ENCODE measurements at places on chromosomes 1 and 21.
A peak's percentile ranks its signal among the peaks of the same experiment; 100 is the strongest.

DNA sequence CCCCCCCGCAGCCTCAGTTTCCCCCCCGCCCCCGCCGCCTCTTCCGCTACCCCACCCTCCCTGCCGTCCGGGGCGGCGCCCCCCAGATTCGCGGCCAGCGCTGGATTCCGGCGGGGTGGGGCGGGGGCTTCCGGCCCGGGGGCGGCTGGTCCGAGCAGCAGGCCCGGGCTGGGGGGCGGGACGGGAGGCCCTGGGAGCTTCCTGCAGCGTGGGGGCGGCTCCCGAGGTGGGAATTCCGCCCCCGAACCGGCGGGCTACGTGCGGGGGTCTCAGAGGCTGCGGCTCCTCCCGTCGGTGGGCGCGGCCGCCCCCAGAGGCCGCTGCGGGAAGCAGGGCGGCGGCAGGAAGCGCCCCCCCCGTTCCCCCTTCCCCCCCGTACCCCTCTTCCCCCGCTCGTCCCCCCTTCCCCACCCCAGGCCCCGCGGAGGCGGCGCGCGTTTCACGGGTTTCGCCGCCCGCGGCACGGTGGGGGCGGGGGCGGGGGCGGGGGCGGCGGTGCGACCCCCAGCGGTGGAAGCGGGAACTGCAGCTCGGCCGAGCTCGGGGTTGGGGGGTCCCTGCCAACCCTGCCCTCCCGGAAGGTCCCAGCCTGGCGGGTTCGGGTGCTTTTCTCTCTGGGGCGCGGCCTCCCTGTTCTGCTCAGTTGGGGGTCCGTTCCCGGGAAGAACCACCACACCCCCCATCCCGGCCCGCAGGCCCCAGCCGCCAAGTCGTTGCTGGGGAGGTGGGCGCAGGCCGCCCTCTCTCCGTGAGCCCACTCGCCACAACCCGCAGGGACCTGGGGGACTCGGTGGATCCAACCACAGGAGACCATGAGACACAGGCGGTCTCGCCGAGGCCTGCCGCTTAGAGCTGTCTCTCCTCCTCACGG lies 76.3 kb downstream of the MORN1 start:
- H3K36me3 ChIP-seq, result no peaks in the 10 kb centered on the region
- peak overlapping the region; percentile 23 for H3K4me3 ChIP-seq
- H3K27me3 ChIP-seq, result peaks cover 4% of the 10 kb centered on the region
- peak; percentile 77 for DNase-seq
- H3K27ac ChIP-seq, result peak overlapping the region; percentile 79

- H3K27ac ChIP-seq, result no peak overlapping the region
- peaks cover 7% of the 10 kb centered on the region for H3K4me1 ChIP-seq
- H3K36me3 ChIP-seq, result peaks cover 19% of the 10 kb centered on the region
- no peak for DNase-seq
- no peak overlapping the region for H3K4me3 ChIP-seq
Observed at GRCh38 chr1:172429331-172430127, 9.0 kb downstream of the C1orf105 start.

GRCh38 chr1:45802343-45803298 lies 791 bp upstream of the MAST2 start:
- H3K4me3 ChIP-seq, result peak overlapping the region; percentile 92
- peak; percentile 27 for DNase-seq
- H3K27me3 ChIP-seq, result peaks cover 8% of the 10 kb centered on the region
- H3K27ac ChIP-seq, result peak overlapping the region; percentile 88

DNA sequence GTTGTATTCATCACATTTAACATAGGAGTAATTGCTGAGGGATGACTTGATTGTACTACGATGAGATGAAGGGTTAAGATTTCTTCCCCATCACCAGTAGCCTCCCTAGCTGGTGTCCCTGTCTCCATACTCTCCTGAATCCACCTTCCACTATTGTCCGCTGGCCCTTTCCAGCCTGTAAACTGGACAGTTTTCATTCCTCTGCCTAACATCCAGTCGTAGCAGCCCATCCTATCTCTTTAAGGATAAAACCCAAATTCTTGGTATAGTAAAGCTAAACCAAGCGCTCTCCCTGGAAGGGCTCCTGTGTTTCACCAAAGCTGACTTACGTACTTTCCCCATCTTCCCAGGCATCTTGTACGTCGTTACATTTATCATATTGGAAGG lies 670 bp downstream of the COX20 start:
- DNase-seq, result no peak
- peak overlapping the region; percentile 97 for H3K4me3 ChIP-seq
- peaks cover 38% of the 10 kb centered on the region for H3K36me3 ChIP-seq
- no peaks in the 10 kb centered on the region for H3K27me3 ChIP-seq

GRCh38 chr1:114756949-114757454 lies 782 bp downstream of the CSDE1 start:
- H3K4me1 ChIP-seq, result peaks cover 47% of the 10 kb centered on the region
- H3K4me3 ChIP-seq, result peak overlapping the region; percentile 96
- H3K36me3 ChIP-seq, result peaks cover 7% of the 10 kb centered on the region

GRCh38 chr1:9451081-9451480 lies 88.2 kb upstream of the SLC25A33 start:
- peaks cover 6% of the 10 kb centered on the region for H3K27me3 ChIP-seq
- DNase-seq, result no peak
- H3K4me1 ChIP-seq, result peaks cover 94% of the 10 kb centered on the region
- no peaks in the 10 kb centered on the region for H3K36me3 ChIP-seq
- no peak overlapping the region for H3K27ac ChIP-seq

DNA sequence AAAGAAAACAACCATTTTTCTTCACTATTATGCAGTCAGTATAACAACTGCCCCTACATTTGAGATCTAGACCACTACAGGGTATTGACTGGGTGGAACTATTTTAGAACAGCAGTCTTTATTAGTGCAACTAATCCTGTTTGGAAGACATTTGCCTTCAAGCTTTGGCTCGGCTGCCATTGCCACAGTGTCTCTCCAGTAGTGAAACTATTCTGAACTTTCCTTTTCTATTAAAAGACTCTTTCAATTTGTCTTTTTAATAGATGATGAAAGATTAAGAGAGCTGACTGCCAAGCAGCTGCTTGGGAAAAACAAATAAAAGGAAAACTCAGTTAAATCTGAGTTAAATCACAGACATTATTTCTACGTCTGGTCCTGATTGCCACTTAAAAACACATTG lies 49.3 kb downstream of the LPGAT1 start:
- DNase-seq, result no peak
- H3K4me3 ChIP-seq, result no peak overlapping the region
- H3K36me3 ChIP-seq, result peaks cover 58% of the 10 kb centered on the region

GRCh38 chr1:110945626-110946025 lies 18.1 kb downstream of the LRIF1 start:
- no peaks in the 10 kb centered on the region for H3K27me3 ChIP-seq
- H3K27ac ChIP-seq, result no peak overlapping the region
- H3K4me3 ChIP-seq, result no peak overlapping the region
- DNase-seq, result no peak

DNA sequence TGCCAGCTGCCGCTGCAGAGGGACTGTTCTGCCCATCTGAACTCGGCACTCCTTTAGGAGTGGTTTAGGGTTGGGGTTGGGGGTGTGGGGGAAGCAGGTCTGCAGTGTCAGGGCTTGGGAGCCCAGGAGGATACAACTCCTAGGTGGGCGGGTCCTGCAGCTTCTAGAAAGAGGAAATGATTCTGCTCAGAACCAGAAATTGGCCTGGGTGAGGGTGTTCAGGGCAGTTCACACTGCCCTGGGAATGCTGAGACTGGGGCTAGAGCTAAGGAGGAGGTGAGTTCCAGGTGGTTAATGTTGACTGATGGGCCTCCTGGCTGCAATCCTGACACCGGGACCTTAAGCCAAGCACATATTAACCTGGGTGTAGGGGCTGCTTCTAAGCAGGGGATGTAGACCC lies 4.8 kb upstream of the SLC26A9 start:
- H3K27me3 ChIP-seq, result peaks cover 19% of the 10 kb centered on the region
- H3K36me3 ChIP-seq, result no peaks in the 10 kb centered on the region
- peaks cover 5% of the 10 kb centered on the region for H3K4me1 ChIP-seq
- no peak for DNase-seq
- H3K4me3 ChIP-seq, result no peak overlapping the region

- DNase-seq, result peak; percentile 35
- H3K4me3 ChIP-seq, result no peak overlapping the region
- peaks cover 2% of the 10 kb centered on the region for H3K27me3 ChIP-seq
Observed at GRCh38 chr1:7641587-7642417, 129.3 kb upstream of the VAMP3 start.

DNA sequence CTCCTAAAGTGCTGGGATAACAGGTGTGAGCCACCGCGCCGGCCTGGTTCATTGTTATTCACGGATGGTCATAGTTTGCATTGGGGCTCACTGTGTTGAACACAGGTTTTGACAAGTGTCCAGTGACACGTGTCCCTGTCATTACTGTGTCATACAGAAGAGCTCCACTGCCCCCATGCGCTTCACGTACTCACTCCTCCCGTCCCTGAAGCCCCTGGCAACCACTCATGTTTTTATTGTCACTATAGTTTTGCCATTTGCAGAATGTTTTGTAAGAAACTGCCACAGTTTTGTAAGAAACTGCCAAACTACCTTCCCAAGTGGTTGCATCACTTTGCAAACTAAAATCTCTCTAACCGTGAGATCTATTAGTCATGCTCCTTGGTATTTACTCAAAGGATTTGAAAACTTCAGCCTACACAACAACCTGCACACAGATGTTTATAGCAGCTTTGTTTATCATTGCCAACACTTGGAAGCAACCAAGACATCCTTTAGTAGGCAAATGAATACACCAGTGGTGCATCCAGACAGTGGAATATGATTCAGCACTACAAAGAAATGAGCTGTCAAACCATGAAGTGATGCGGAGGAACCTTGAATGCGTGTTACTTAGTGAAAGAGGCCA lies 163.2 kb upstream of the COL6A1 start:
- DNase-seq, result no peak
- H3K4me3 ChIP-seq, result no peak overlapping the region

DNA sequence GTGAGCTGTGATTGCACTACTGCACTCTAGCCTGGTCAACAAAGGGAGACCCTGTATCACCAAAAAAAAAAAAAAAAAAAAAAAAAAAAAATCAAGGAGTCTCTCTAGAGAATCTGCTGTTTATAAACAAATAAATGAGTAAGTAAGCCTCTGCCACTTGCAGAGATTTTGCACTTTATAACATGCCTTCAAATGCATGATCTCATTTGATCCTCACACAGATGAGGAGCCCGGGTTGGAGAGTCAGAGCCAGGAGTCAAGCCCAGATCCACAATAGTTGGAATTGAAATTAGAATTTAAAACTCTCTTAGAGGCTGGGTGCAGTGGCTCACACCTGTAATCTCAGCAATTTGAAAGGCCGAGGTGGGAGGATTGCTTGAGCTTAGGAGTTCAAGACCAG lies 4.0 kb downstream of the PRELP start:
- DNase-seq, result no peak
- H3K27ac ChIP-seq, result no peak overlapping the region
- H3K27me3 ChIP-seq, result peaks cover 37% of the 10 kb centered on the region
- H3K4me3 ChIP-seq, result no peak overlapping the region

DNA sequence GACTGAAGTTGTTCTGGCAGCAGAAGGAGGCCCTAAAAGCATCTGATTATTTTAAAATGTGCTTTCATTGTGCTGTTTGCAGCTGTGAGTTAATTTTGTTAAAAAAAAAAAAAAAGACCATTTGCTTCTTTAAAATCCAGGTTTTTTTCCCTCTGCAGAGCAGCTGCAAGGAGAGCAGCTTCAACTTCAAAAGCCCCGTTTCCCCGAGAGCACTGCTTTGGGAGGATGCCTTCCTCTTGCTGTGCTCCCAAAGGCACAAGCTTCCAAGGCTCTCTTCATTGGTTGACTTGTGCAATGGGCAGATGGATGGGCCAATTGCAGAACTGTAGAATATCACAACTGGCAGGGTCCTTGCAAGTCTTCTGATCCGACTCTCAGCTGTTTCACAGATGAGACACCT lies 459.2 kb upstream of the PKN2 start:
- no peak overlapping the region for H3K4me3 ChIP-seq
- H3K27ac ChIP-seq, result no peak overlapping the region
- H3K4me1 ChIP-seq, result peaks cover 43% of the 10 kb centered on the region
- DNase-seq, result no peak

GRCh38 chr1:193438771-193439170 lies 252.4 kb upstream of the B3GALT2 start:
- H3K36me3 ChIP-seq, result peaks cover under 1% of the 10 kb centered on the region
- no peak overlapping the region for H3K27ac ChIP-seq
- no peaks in the 10 kb centered on the region for H3K27me3 ChIP-seq
- H3K4me3 ChIP-seq, result no peak overlapping the region
- DNase-seq, result no peak

All from nephron progenitor cell (in vitro differentiated cells).